ENCODE measurements at places on chromosomes 7 and 10.

- DNase-seq, result no peak
Measured at GRCh38 chr10:100204370-100204769, 18.5 kb upstream of the ERLIN1 start.

GRCh38 chr10:80452069-80452468, 2.0 kb upstream of the TSPAN14 start:
- DNase-seq, result no peak

DNA sequence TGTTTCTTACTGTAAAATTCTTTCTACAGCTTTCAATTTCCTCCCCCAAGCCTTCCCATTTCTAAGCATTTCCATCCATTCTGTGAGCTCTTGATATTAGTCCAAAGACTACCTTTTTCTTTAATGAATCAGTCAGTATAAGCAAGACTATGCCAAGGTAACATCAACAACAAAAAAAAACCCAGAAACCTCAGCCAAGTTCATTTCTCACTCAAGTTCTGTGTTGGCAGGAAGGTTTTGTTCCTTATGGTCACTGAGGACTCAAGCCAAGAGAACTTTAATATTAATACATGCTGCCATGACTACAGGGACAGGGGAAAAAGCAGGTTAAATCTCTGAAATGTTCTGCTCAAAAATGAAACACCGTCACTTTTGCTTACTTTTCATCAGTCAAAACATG, 621.2 kb upstream of the NRP1 start:
- DNase-seq, result no peak

GRCh38 chr10:74363727-74364126, 212.7 kb downstream of the ADK start:
- no peak for DNase-seq

DNA sequence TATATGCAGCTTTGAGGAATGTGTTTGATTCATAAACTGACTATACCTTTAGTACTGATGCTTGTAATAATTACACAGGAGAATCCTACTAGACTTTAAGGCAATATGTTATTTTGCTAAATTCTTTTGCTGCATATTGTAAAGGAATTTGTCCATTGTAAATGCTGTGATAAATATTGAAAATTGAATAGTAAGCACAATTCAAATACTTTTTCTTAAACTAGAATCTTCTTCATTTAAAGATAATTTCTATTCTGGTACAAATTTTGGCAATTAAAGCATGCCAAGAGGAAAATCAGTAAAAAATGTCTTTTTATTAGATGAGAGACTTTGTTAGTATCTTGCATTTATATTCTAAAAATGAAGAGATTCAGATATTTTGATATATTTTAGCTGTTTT, 45.4 kb downstream of the SMNDC1 start:
- no peak for DNase-seq

GRCh38 chr10:112967200-112967599, 17.2 kb downstream of the TCF7L2 start:
- no peak for DNase-seq

DNA sequence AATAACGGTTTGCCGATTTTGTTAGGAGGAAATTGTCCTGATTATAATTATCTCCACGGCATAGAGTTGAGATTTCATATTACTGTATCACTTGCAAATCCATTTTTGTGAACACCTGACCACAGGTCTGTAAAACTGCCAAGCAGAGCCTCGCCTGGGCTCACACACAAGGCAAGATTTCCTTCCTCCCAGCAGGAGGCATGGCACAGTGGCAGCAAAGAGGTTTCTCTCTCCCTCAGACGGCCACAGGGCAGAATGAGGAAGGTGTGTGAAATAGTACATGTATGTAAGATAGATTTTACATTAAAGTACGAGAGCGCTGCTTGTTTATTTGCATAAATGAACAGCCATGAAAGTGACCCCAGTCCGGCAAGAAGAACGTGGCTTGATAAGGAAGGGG, 130.1 kb downstream of the CELF2 start:
- DNase-seq, result no peak

GRCh38 chr7:49850921-49851613, 77.6 kb downstream of the VWC2 start:
- DNase-seq, result no peak

GRCh38 chr7:73960548-73960947, 67.4 kb upstream of the ELN start:
- no peak for DNase-seq

GRCh38 chr10:125299461-125299860, 139.1 kb upstream of the CTBP2 start:
- DNase-seq, result no peak

DNA sequence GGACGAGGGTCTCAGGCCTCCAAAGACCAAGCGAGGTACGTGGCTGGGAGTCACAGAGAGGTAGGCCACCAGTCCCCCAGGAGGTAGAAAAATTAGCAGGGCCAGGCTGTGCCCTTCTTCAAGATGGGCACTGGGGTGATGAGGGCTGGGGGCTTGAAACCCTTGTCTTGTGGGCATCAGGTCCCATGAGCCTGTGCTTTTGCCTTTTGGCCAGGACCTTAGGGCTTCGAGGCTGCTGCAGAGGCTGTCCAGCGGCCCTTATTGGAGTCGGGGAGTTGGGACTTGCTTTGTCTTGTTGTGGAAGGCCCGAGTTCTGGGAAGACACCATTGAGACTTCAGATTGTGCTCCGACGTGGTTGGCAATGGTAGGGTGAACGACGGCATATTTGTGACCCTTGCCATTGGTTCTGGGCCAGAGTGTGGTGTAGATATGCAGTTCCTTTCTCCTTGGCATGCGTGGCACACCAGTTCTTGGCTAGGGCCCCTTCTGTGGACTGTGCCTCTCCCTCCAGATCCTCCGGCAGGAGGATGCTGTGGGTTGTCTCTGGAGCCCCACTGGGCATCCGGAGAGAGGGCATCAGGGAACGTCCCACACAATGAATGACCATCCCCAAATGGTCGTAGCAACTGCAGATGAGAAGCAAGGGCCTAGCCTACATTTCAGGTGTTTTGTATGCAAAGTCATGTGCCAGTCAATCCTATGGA, 931 bp downstream of the SH2D4B start:
- no peak for DNase-seq

GRCh38 chr7:18125476-18125875, 97.8 kb upstream of the PRPS1L1 start:
- DNase-seq, result no peak

GRCh38 chr7:1609023-1609422, 39.2 kb upstream of the PSMG3 start:
- no peak for DNase-seq

DNA sequence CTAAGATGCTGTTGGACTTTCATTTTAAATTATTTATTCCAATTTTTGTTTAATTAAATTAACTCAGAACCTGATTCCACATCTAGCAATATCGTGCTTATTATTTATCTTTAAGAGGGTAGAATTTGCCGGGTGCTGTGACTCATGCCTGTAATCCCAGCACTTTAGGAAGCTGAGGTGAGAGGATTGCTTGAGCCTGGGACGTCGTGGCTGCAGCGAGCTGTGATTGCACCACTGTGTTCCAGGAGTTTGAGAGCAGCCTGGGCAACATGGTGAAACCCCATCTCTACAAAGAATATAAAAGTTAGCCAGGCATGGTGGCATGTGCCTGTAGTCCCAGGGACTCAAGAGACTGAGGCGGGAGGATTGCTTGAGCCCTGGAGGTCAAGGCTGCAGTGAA, 47.8 kb downstream of the ZFAND4 start:
- DNase-seq, result no peak

- DNase-seq, result no peak
Measured at GRCh38 chr7:103928581-103928980, 60.9 kb downstream of the RELN start.

GRCh38 chr10:58064714-58065528, 202.8 kb downstream of the IPMK start:
- no peak for DNase-seq

GRCh38 chr7:82173400-82174021, 270.1 kb downstream of the CACNA2D1 start:
- DNase-seq, result no peak

GRCh38 chr7:70292716-70293115, 694.4 kb downstream of the AUTS2 start:
- no peak for DNase-seq

- no peak for DNase-seq
Measured at GRCh38 chr7:135238112-135238744, 4.6 kb downstream of the STRA8 start.

- DNase-seq, result no peak
Measured at GRCh38 chr10:60704471-60704870, 73.8 kb upstream of the CDK1 start.

DNA sequence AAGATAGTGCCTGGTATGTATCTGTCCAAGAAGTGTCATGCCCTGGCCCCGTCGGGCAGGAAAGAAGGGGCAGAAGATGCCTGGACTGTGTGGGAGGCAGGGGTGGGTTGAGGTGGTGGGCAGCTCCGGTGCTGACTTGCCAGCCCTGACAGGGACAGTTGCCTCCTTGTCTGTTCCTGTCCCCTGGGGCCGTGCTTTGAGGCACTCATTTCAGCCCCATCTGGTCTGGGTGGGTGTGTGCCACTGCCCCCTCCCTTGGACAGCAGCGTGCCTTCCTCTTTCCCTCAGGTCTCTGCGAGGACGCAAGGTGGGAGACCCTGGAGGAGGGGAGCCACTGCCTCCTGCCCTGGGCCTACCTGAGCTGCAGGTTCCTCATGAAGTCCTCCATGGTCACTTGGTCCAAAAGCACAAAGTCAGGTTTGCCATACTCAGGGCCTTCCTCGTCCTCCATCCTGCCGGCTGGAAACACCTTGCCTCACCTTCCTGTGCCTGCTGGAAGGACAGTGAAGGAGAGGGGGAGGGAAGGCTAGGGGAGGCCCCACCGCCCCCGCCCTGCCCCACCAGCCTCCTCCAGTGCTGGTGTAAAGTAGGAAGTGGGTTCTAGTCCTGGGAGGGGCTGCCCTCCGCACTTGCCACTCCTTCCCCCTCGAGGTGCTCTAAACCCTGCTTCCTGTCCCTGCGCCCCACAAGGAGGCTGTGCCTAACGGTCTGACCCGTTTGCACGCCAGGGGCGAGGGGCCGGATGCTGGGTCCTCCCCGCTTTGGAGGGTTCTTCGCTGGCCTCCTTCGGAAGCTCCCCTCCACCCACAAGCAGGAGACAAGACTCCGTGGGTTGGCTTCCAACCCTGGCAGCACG, at the start of gene MYO1G:
MYO1G (minus strand) TSS at position 505 of the 856 bp plus-strand sequence; CDS start at position 451, 54 bp downstream.
- no peak for DNase-seq

- DNase-seq, result no peak
Measured at GRCh38 chr7:42108803-42109528, 128.0 kb downstream of the GLI3 start.

GRCh38 chr7:19378345-19378714, 233.1 kb upstream of the FERD3L start:
- DNase-seq, result no peak

- DNase-seq, result no peak
Measured at GRCh38 chr7:82015751-82016150, 245.9 kb upstream of the HGF start.

GRCh38 chr7:116212869-116213268, 2.5 kb downstream of the TES start:
- DNase-seq, result no peak

DNA sequence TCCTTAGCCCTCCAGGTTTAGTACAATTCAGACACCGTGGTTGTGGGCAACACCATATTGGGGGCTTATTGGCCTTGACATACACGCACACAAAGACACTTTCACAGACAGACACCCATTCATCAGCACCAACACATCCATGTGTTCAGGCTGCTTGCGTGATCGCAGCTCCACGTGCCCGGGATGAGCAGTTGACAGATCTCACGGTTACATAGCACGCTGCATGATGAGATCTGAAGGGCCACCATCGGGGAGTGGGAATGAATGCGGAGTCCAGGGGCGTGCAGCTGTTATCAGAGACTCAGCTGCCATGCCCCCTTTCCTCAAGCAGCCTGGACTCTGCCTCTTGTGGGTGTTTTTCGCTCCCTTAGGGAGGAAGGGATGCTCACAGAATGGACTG, 285.2 kb downstream of the USP6NL start:
- DNase-seq, result no peak

DNA sequence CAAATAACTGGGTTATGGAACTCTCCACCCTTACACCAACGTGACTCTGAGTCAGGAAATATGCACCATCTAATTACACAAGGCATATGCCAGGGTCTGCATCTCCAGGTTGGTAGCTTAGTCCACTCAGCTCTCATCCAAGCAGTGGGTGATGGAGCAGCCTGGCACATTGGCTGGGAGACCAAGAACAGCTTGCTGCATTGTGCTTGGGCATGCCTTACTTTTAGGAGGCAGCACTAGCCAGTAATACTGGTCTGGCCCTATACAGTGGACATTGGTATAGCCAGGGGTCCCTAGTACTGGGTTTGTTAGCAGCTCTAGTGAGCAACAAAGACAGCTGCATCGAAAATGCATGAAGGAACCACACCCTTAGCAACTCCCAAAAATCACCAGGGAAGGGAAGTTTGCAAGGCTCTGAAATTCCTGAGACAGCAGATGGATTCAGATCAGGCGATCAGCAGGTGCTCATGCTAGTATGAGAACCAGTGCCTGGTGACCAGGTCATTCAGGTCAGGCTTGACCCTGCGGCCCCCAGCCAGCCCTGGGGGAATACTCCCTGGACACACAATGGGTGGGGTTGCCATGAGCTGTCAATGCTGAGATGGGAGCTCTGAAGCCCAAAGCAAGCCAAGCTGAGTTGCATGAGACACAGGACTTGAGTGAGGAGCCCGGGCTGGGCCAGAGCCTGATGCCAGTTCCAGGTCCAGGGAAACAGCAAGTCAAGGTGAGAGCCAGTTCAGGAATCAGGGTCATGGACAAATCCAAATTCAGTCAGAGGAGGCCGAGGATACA, 217.9 kb upstream of the ZMIZ1 start:
- no peak for DNase-seq

DNA sequence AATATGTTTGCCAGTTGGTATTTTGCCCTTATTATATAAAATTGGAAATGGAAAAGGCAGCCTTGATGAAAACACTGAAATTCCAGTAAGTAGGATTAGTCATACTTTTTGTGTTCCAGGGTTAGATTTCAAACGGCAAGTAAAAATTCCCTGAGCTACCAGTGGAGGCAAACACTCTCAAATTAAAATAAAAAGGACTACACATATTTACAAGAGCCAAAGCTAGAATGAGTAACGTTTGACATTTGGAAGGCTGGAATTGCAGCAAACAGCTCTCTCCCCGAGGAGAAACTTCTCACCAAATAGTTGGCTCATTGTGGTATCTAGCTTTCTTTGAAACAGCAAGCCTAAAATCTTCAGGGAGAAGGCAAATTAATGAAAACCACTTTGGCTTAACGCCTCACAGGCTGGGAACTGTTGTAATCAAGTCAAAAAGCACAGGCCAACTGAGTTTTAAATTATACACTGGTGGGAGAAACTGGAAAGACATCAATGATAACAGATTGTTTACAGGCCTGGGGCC, 288.4 kb downstream of the SNX13 start:
- no peak for DNase-seq

DNA sequence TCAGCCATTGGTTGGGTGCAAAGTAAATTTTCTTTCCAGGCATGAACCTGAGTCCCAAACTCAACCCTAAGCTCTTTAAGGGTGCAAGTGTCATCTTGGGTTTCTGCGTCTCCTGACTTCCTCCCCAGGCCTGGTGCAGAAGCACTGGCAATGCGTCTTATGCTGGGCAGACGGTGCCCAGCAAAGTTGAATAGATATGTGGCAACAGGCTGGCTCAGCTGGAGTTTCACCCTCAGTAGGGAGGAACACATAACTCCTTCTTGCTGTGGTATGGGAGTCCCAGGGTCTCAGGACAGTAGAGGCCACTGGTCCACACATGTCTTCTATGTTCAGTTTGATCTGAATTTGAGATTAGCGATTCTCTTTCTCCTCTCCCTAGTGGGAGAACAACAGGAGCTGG, 181.3 kb downstream of the RPS24 start:
- no peak for DNase-seq

Measured in NCI-H2107 (cell line).